Omental fat pad (tissue), 4 donors: ENCODE measurements at places on chromosomes 3 and 15.

GRCh38 chr3:100456745-100457144 lies 35.7 kb upstream of the TMEM45A start:
- DNase-seq: no peak

GRCh38 chr3:140555666-140556065 lies 122.2 kb upstream of the TRIM42 start:
- DNase-seq: no peak

DNA sequence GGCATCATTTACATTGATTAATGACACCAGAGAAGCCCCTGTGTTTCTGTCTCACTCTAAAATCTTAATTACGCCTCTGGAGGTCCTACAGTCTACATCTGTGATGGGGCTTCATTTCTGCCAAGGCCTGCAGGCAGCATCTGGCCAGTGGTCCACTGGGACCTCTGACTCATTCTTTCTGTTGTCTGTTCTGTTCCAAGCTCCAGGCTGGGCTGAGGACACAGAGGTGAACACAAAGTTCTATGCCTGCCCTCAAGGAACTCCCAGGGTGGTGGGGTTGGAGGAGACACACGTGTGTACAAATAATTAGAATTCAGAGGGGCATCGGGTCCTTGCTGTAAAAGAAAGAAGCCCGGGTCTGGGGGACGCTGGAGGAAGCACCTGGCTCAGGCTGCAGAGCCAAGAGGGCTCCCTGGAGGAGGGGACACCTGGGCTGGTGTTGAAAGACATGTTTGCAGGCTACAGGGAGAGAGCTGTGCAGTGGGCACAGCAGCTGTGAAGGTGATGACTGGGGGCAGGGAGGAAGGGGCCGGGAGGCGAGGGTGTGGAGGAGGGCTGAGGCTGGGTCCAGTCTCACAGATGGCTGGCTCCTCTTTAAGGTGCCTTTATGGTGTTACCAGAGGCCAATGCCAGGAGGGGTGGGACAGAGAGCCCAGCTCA lies 103.3 kb upstream of the PRR23E start:
- DNase-seq: no peak

GRCh38 chr15:56244811-56245576 lies 1.3 kb upstream of the RFX7 start:
- no peak for DNase-seq

DNA sequence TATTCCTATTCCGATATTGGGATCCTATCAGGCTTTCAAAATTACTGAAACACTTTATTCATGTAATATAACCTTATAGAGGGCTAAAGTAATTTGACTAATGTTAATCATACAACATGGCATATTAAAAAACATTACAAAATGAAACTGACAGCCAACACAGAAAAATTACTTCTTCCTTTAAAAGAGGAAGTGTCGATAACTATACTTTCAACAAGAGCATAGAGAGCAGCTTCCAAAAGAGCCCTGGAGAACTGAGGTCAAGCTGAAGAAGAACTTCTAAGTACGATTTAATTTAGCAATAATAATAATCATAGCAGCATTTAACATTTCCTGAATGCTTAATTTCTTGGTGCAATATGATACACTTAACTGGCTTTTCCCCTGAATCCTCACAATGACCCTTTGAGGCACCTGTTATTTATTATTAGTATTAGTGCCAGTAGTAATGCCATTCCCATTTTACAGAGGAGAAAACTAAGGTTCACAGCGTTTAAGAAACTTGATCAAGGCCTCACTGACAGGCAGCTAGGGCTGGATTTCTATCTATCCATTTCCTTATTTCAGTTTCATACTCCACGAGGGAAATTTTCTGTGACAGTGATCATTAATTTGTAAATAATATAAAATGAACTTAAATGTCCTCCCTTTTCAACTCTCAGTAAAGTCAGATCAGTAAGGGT lies 181.6 kb downstream of the CFAP20DC start:
- DNase-seq: no peak

GRCh38 chr3:182637350-182638110 lies 155.8 kb upstream of the ATP11B start:
- no peak for DNase-seq
